ENCODE measurements at places on chromosomes 4 and X.

DNA sequence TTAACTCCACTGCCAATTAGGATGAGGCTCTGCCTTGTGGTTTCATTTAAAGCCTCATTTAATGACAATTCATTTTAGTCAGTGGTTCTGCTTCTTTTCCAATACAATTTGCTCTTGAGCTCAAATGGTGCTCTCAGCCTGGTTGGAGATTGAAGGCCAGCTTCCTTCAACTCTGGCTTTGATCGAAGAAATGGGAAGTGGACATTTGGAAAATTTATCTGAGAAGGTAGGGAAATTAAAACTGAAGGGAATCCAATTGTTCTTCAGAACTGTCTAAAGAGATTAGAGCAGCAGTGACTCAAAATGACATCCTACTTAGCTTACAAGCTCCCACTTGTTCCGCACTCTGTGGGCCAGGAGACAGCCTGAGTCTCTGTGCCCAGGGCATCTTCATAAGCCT lies 206.8 kb downstream of the SMARCA1 start:
- no peak for DNase-seq

DNA sequence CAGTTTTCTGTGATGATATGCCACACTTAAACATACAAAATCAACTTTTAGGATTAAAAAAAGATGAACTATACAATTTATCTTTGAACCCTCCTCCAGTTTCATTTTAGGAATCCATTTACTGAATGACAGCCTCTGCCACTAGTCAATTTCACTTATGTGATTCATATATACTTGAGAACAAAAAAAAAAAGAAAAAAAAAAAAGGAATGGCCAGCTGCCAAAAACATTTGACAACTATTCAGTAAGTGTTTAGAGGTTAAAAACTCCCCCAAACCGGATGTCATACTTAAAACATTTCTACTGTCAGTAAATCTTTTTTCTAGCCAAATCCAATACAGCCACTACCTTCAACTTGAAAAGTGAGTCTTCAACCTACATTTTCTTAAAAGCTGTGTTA lies 266.7 kb upstream of the MAGEB2 start:
- no peak for DNase-seq

DNA sequence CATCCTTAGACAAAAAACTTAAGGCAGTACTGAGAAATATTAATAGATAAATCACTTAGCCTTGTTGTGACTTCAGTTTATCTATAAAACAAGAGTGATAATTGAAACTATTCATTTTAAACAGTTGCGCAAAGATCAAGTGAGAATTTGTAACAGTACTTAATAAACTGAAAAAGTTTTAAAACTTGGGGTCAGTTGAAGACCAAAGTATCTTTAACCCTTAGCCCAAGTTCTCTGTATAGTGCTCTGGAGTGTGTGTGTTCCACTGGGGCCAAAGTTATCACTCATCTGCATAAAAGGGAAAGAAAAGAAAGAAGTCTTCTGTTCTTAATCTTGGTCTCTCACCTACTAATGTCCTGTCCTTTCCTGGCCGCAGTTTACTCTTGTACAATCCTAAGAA lies 11.3 kb downstream of the SMIM14 start:
- no peak for DNase-seq

DNA sequence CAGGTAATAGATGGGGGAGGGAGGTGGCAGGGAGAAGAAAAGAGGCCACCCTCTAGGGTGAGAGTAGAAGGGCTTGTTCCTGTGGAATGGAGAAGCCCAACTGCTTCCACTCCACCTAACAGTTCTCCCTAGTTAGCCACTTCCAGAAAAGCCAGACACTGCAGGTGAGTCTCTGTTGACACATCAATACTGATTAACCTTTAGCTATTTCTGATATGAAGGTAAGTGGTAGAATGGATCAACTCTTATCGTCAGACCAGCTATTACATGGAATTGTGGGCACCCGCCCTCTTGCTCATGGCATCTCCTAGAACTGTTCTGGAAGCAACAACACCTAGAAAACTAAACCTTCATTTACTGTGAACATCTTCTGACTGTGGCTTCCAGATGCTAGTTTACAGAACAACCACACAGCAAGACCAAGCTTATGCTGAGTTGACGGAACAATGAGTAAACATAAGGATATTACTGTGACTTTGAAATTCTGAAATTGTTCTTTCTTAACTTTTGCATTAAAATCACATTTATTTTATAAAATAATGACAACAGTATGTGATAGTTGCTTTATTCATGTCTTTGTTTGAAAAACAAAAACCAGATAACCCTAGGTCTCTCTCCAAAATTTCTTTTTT lies 44.7 kb downstream of the ANXA3 start:
- DNase-seq: no peak

GRCh38 chr4:87856816-87857215 lies 24.0 kb downstream of the MEPE start:
- no peak for DNase-seq

DNA sequence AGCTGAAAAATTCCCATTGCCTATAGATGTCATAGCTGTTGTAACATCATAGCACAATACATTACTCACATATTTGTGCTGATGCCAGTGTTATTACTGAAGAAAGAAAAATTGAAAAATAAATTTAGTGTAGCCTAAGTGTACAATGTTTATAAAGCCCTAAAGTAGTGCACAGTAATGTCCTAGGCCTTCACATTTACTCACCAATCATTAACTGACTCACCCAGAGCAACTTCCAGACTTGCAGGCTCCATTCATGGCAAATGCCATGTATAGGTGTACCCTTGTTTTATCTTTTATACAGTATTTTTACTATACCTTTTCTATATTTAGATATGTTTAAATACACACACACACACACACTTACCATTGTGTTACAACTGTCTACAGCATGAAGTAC lies 265.4 kb upstream of the MAGEB18 start:
- DNase-seq: no peak

GRCh38 chrX:3820167-3820566 lies 106.7 kb upstream of the PRKX start:
- no peak for DNase-seq
